ENCODE measurements at places on chromosomes 5 and 9.

GRCh38 chr5:122142480-122143164 lies 13.3 kb downstream of the ZNF474 start:
- no peak for DNase-seq

GRCh38 chr5:138903130-138903775 lies 28.1 kb upstream of the LRRTM2 start:
- no peak for DNase-seq

- DNase-seq: no peak
Measured at GRCh38 chr9:77956555-77956954, 75.1 kb downstream of the GNAQ start.

- DNase-seq: no peak
Measured at GRCh38 chr9:34993502-34994259, 4.1 kb downstream of the DNAJB5 start.

GRCh38 chr5:143143973-143144372 lies 259.5 kb downstream of the NR3C1 start:
- no peak for DNase-seq

DNA sequence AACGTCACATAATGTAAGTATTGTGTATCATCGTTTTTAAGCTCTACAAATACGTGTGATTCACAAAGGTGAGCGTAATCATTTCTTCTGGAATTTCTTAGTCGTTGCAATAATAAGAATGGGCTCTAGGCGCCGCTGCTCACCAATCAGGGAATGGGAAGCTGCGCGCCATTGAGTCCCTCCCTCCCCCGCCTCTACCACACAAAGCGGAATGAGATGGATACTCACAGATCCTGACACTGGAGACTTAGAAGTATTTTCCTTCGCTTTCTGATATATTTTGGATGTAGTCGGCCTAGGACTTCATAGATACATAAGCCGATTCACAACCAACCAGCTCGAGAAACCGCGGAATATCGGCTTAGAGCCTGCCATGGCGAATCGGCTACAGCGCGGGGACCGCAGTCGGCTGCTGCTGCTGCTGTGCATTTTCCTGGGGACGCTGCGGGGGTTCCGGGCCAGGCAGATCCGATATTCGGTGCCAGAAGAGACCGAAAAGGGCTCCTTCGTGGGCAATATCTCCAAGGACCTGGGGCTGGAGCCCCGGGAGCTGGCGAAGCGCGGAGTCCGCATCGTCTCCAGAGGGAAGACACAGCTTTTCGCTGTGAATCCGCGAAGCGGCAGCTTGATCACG lies at the start of gene PCDHGA11:
Gene PCDHGA11, plus strand, starts transcription at position 197 of the 634 bp plus-strand sequence. Its CDS starts 177 bp downstream, at position 374.
- DNase-seq: no peak

DNA sequence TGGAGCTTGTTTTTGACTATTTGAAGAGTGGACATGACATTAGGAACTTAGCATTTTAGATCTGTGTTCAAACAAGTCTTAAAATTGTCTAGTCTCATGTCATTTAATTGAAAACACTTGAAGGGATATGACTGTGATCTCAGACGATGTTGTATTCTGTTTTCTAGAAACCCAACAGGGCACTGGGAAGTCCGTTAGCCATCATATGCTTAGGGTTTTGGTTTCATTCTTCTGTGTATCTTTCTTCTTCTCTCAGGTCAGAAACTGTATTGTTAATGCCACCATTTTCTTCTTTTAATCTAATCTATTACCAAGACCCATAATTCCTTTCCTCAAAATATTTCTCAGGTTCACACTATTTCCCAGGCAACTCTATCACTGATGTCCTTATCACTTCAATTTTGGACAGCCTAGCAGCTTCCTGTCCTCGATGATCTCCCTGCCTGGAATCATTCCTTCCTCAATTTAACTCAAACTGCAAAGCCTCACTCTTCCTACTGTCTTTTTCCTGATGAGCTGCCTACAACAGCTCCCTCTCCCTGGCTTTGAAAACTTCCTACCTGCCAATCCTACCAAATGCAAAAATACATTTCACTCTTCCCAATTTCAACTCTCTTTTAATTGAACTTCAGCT lies 77.7 kb downstream of the MEF2C start:
- DNase-seq: no peak

GRCh38 chr5:150073086-150073625 lies 13.2 kb downstream of the CSF1R start:
- DNase-seq: no peak

- no peak for DNase-seq
Measured at GRCh38 chr5:8845296-8845695, 700.6 kb downstream of the SEMA5A start.

DNA sequence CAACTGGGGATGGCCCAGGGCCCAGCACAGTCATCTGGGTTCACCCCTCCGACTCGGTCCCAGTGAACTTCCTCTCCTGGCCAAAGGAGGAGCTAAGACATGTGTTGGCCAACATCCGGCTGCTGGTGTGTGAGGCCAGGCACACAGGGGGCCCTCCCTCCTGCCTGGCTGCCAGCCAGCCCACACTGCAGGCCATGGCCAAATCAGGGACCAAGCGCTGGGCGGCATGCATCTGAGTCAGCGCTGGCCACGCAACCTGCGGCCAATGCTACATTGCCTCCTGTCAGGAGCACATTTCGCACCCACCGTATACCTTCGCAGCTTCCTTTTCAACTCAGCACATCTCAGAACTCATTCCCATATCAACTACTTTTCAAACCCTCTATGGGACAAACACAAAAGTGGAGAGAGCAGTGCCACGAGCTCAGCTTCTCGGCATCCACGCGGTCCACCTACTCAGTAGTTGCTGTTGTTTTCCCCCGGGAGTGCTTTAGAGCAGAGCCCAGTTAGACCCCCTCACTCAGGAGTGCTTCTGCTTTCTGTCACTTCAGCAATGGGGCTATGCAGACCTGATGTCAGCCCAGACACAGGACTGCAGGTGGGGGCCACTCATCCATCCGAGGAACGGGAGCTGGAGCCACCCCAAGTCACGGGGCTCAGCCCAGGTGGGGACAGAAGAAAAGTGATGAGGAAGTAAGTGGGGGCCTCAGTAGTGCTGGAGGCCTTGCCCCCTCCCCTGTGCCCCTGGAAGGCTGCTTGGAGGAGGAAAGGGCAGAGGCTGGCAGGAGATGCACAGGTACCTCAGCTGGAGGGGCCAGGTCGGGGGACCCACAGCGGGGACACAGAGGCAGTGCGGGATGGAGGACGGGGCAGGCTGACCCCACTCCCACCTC lies 13.9 kb downstream of the NINJ1 start:
- DNase-seq: no peak

- no peak for DNase-seq
Measured at GRCh38 chr9:94921092-94921471, 194.6 kb downstream of the AOPEP start.

DNA sequence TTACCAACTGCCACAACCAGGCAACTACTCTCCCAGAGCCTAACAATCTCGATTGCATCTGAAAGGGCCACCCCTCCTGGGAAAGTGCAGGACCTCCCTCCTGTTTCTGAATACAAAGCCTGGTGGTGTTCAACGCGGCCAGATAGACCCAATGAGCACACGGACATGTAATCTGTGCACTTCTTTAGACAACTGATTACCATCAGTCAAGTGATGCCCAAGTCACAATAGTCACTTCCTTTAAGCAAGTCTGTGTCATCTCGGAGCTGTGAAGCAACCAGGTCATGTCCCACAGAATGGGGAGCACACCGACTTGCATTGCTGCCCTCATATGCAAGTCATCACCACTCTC lies 739 bp downstream of the C9orf72 start:
- peak; percentile 91 for DNase-seq

DNA sequence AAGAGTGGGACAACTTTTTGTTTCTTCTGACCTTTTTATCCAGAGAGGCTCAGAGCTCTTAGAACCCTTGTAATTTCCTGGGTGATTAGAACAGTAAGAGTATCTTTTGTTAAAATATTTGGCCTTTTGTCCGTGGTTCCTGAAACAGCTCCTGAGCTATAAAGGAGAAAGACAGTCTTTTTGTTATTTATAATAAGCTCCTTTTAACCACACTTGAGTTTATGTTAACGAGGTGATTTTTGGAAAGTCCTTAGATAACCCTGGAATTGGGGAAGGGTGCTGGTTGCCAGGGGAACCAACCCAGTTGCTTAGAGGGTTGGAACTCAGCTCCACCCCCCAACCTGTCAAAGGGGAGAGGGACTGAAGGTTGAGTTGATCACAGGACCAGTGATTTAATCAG lies 4.8 kb downstream of the ZNF483 start:
- DNase-seq: no peak

DNA sequence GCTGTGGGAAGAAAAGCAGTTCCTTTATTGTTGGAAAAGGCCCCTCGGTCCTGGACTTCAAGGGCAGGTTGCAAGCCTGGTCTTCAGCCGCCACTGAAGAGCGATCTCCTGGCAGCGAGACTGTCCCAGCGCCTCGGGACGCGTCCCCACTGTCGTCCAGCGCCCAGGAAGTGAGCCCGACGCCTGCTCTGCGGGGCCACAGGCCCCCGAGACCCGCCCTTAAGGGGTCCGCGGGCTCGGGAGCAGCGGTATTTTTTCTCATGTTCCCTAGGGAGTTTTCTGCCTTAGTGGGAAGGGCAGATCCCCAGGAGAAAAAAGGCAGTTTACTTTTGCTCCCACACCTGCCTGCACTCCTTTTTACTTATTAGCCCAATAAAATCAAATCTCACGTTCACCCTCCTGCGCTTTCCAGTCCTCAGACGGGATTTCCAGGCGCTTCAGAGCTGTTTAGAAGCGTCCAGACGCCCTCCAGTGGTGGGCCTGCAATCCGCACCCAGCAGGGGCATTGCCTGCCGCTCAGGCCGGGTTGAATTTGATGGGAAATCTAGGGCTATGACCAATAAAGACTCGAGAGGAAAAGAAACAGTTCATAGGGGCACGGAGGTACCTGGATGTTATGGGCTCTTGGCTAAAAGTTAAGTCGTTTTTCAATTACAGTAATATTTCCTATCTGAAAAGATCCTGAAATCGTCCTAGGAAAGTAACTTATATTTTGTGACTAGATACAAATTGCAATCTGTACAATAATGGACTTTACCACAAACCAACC lies 2.8 kb upstream of the EFNA5 start:
- DNase-seq: peak; percentile 36

DNA sequence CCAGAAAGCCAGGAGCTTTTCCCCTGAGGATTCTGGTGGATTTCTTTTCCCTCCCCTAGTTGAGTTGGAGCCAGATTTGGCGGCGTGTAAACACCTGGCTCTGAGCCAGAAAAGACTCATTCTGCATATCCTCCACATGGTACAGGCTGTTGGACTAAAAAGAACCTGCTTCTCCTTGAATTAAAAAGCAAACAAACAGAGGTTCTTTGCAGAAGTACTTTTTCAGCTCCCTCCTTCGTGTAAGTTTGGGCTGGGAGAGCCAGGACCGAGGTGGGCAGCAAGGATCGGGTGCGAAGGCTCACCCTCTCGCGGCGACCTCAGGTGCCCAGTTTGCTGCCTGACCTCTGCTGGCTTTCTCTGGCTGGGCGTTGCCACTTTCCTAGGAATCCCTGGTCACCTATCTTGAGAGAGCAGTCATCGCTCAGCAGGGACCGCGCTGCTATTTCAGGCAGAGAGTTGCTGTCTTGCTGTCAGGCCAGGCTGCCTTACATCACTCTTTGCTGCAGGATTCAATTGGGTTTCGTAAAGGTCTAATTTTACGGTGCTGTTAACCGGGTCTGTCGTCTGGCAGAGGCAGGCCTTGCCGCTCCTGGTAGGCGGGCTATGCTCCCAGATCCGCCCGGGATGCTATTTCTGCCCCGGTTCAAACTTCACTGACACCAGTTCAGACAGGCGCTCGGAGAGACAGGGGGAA lies 3.2 kb downstream of the PAPPA start:
- DNase-seq: no peak

DNA sequence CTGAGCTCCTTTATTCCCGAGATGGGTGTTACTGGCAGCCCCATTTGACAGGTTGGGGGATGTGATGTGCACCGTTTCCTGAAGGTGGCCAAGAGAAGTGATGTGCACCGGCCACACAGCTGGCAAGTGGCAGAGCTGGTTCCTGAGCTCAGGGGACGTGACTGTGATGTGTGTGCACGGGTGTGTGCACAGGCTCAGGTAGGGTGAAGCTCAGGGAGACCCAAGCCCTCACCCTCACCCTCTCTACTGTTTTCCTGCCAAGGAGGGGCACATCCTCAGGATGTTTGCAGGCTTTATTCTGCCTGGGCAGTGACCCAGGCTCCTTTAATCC lies 56.6 kb downstream of the WWC1 start:
- DNase-seq: no peak

DNA sequence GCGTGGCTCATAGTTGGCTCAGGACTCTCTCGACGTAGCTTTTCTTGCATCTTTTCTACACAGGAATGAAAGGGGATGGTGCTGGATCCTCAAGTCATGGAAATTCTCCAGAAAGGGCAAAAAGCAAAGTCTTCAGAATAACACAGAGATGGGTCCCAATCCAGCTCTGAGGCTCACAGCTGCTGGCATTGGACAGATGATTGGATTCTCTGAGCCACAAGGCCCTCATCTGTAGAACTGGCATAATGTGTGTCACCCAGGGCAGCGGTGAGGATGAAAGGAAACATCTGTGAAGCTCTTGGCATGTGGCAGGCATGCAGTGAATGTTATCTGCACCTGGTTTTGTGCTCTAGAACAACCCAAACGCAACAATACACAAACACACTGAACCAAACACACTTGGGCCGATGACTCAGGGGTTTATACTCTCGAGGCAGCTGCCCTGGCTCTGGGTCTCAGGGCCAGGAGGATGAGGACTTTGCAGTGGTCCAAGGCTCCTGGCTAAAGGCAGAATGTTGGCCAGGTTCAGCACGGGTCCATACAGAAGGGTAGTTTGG lies 64.0 kb upstream of the UBTD2 start:
- no peak for DNase-seq

GRCh38 chr9:94895668-94896067 lies 169.2 kb downstream of the AOPEP start:
- no peak for DNase-seq

- no peak for DNase-seq
Measured at GRCh38 chr9:18730241-18730640, 256.3 kb downstream of the ADAMTSL1 start.

GRCh38 chr5:136022965-136023364 lies 5.8 kb upstream of the TGFBI start:
- no peak for DNase-seq
